ENCODE measurements at places on chromosomes 2 and 18. TPM values are rescaled to one million over a fixed set of nuclear protein-coding genes. Genes with fewer than 3 reads are reported as not detected.

SLC16A14 gene
- 0.13 TPM for polyA plus RNA-seq

NEURL3 gene
- polyA plus RNA-seq = not detected

HDAC4 gene
- 8.3 TPM for polyA plus RNA-seq

LYPD1 gene
- polyA plus RNA-seq = not detected

KIAA2012 gene
- not detected for polyA plus RNA-seq

ACTG2 gene
- polyA plus RNA-seq = not detected

SLC11A1 gene
- 0.32 TPM for polyA plus RNA-seq

TMEM200C gene
- not detected for polyA plus RNA-seq

FOXI3 gene
- not detected for polyA plus RNA-seq

GPR45 gene
- not detected for polyA plus RNA-seq

LONRF2 gene
- polyA plus RNA-seq = not detected

FSIP2 gene
- not detected for polyA plus RNA-seq

LHCGR gene
- polyA plus RNA-seq = not detected

CNDP1 gene
- polyA plus RNA-seq = not detected

DSG3 gene
- not detected for polyA plus RNA-seq

CYP27C1 gene
- not detected for polyA plus RNA-seq

NT5C1B gene
- 0.86 TPM for polyA plus RNA-seq

FLACC1 gene
- 0.97 TPM for polyA plus RNA-seq

LIMS4 gene
- 2.1 TPM for polyA plus RNA-seq

CNRIP1 gene
- not detected for polyA plus RNA-seq

TNFAIP6 gene
- not detected for polyA plus RNA-seq

AKAIN1 gene
- not detected for polyA plus RNA-seq

NBAS gene
- polyA plus RNA-seq = 22.0 TPM

NLRC4 gene
- not detected for polyA plus RNA-seq

PSD4 gene
- 42.1 TPM for polyA plus RNA-seq

ITGA4 gene
- 212 TPM for polyA plus RNA-seq
